ENCODE measurements at places on chromosomes 16 and 17. TPM values are rescaled to one million over a fixed set of nuclear protein-coding genes. Genes with fewer than 3 reads are reported as not detected.
A peak's percentile ranks its signal among the peaks of the same experiment; 100 is the strongest.

GRCh38 chr16:48899500-48899899 is 289.5 kb upstream of the N4BP1 start:
- no peak for DNase-seq
- H3K27me3 ChIP-seq, result no peaks in the 10 kb centered on the region
- no peak overlapping the region for H3K27ac ChIP-seq
- H3K4me3 ChIP-seq, result no peak overlapping the region

Gene DBF4B
- total RNA-seq, result 26.1 TPM

DNA sequence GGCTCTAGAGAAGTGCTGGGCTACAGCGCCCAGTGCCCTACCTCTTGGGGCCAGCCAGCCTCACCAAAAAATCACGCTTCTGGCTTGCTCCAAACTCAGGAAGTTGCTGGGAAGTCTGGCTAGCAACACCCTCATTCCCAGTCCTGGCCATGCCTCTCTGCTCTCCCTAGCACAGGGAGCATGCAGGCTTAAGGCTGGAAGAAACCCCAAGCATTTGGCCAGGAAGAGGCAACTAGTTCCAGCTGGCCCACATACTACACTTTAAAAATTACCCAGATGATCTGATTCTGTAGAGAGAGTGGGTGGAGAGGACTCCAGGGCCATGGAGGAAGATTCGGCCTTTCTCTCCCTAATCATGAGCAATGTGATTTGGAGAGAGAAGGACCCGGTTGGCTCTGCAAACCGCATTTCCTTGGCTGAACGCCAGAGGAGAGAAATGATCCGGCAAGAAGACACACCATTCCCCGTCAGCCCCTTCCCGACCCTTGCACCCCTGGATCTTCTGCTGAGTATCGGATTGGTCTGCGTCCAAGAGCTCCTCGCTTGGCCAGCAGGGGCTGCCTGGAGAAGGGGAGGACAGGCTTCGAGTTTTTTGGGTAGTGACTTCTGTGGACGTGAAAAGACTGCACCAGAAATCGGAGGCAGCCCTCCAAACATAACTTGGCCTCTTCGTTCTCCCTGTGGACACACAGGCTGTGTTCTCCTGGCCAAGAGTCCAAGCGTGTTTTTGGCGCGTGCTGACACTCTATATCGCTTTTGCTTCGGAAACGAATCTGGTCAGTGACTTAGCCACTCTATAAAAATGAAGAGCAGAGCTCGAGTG is 406.3 kb downstream of the WWOX start:
- no peak overlapping the region for H3K27ac ChIP-seq
- H3K36me3 ChIP-seq, result no peaks in the 10 kb centered on the region
- no peaks in the 10 kb centered on the region for H3K4me1 ChIP-seq
- DNase-seq, result peak; percentile 53
- H3K27me3 ChIP-seq, result no peaks in the 10 kb centered on the region

DNA sequence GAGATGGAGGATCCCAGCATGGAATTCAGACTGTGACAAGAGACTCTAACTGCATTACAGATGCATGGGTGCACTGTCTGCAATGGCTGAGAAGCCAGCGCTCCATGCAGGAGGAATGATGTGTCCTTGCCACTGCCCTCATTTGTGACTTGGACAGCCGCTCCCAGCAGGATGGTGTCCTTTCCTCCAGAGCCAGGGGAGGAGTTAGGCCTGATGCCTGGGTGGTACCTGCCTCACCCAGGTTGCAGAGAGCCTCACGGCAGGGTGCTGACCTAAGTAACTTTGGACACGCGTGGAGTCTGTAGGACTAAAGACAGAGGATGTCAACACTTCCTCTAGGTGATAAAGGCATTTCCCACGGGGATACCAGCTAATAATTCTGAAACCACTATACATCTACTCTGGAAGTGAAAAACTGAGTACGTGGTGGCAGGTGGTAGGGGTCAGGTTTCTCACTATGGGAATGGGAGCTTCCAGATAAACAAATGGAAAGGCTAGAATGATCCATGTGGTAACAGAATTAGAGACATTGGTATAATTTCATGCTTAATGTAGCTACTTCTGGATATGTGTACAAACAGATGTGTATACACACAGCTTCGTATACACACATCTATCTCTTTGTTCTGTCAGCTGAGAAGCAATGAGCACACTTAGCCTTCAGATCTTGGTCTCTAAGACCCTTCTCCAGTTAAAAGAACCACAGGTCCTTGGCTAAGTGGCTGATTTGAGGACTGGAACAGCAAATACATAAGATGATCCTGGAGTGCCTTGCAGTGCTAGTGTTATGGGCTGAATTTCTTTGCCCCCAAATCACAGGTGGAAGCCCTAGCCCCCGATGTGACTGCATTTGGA is 13.7 kb upstream of the CSNK1D start:
- H3K27me3 ChIP-seq, result no peaks in the 10 kb centered on the region
- no peak overlapping the region for H3K4me3 ChIP-seq
- H3K27ac ChIP-seq, result no peak overlapping the region
- H3K4me1 ChIP-seq, result no peaks in the 10 kb centered on the region
- H3K36me3 ChIP-seq, result no peaks in the 10 kb centered on the region

DNA sequence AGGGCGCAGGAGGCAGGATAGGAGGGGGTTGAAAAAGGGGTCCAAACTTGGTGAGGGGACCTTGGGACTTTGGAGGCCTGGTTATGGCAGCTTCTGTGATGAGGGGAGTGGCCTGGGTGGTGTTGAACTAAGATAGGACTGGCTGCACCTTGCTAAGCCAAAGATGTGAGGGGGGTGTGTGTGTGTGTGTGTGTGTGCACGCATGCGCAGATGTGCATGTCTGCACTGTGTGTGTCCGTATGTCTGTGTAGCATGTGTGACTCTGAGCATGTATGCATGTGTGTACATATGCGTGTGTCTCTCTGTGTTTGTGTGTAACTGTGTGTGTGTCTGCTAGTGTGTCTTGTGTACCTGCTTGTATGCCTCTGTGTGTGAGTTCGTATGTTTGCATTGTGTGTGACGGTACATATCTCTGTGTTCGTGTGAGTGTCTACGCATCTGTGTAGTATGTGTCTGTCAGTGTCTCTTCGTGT is 4.1 kb downstream of the SLC16A5 start:
- no peak overlapping the region for H3K27ac ChIP-seq
- no peak for DNase-seq
- H3K4me3 ChIP-seq, result no peak overlapping the region

GRCh38 chr17:79146562-79146961 is 71.9 kb downstream of the ENGASE start:
- no peak overlapping the region for H3K4me3 ChIP-seq
- no peak for DNase-seq
- no peaks in the 10 kb centered on the region for H3K4me1 ChIP-seq
- no peaks in the 10 kb centered on the region for H3K27me3 ChIP-seq
- no peaks in the 10 kb centered on the region for H3K36me3 ChIP-seq

DNA sequence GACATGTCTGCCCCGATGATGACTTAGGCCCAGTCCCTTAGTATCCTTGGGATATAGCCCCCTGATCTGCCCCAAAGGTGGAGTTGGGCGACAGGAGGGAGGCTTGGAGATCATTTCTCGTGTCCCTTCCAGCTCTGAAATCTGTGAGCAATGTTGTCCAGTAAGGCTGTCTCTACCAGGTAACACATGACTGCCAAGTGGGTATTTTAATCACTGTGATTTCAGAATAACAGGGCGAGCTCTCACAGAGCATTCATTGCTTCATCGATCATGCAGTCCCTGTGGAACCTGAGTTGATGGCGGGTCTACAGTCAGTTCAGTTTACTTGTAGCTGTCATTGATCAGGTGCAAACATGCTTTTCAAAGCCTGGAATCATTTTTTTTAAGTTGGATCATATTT is 39.2 kb downstream of the KSR1 start:
- H3K27ac ChIP-seq, result no peak overlapping the region
- no peaks in the 10 kb centered on the region for H3K27me3 ChIP-seq
- no peak for DNase-seq
- H3K36me3 ChIP-seq, result peaks cover 19% of the 10 kb centered on the region
- H3K4me3 ChIP-seq, result no peak overlapping the region
- peaks cover 28% of the 10 kb centered on the region for H3K4me1 ChIP-seq

Gene TMC6
- total RNA-seq, result 86.8 TPM

- no peaks in the 10 kb centered on the region for H3K27me3 ChIP-seq
- H3K4me1 ChIP-seq, result peaks cover 3% of the 10 kb centered on the region
- peaks cover 32% of the 10 kb centered on the region for H3K36me3 ChIP-seq
- no peak overlapping the region for H3K4me3 ChIP-seq
- H3K27ac ChIP-seq, result no peak overlapping the region
Observed at GRCh38 chr16:52538511-52538910, 8.4 kb downstream of the TOX3 start.

Gene ZDHHC1
- total RNA-seq, result 3.0 TPM

DNA sequence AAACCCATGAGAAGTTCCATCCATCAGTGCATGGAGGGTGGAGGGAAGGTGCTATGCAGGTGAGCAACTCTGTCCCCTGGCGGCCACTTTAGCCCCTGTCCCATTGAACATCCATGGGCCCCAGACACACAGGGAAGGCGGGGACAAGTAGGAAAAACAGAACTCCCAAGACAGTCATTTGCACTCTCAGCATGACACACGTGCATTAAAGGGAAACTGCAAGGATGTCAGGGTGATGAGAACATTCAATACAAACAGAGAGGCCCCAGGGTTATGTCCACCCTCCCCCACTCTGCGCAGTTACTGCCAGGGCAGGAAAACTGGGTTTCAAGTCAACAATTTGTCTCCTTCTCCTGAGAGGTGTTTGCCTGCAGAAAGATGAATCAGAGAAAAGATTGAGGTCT is 44.0 kb upstream of the AKTIP start:
- H3K27me3 ChIP-seq, result peaks cover 6% of the 10 kb centered on the region
- no peaks in the 10 kb centered on the region for H3K36me3 ChIP-seq
- no peak overlapping the region for H3K4me3 ChIP-seq
- peak; percentile 71 for DNase-seq
- no peak overlapping the region for H3K27ac ChIP-seq
- H3K4me1 ChIP-seq, result no peaks in the 10 kb centered on the region

- no peaks in the 10 kb centered on the region for H3K27me3 ChIP-seq
- H3K4me1 ChIP-seq, result peaks cover 5% of the 10 kb centered on the region
- no peak overlapping the region for H3K27ac ChIP-seq
- H3K4me3 ChIP-seq, result peak overlapping the region; percentile 81
- DNase-seq, result peak; percentile 78
Observed at GRCh38 chr17:35089586-35090296, 26.2 kb upstream of the RFFL start.

DNA sequence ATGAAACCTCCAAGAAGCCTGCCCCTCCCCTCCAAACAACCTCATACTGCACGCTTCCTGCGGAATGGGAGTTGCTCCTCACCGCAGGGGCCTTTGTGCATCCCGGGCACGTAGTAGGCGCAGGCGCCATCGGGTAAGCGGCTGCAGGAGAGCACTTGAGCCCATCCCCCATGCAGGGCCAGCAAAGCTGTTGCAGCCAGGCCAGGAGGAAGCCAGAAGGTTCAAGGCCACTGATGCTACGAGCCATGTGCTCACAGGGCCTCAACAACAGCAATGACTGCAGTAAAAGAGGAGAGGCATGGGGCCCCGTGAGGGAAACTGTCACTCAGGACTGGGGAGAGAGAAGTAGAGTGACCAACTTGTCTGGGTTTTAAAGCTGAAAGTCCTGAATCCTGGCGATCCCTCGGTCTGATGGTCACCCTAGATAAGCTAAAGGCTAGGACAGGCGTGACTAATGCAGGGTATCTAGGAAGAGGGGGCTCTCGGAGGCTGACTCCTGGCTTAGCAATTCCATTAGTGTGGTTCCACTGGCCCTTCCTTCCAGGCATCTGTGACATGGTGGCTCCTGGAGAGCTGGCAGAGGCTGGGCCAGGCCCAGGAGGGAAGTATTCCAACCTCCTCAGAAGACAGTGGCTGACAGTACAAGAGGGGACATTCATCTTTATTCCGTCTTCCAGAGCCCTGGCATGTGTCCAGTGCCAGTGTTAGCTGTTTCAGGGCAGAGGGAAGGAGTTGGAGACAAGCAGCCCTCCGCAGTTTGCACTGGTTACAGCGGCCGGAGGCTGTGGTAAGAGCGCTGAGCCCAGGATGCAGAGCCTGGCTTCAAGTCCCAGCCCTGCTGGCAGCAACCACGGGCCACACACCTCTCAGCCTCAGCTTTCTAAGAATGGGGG is 20.8 kb downstream of the GOSR2 start:
- peak; percentile 77 for DNase-seq
- peak overlapping the region; percentile 35 for H3K4me3 ChIP-seq
- H3K27me3 ChIP-seq, result no peaks in the 10 kb centered on the region
- no peaks in the 10 kb centered on the region for H3K4me1 ChIP-seq
- no peak overlapping the region for H3K27ac ChIP-seq

- no peak overlapping the region for H3K4me3 ChIP-seq
- no peak overlapping the region for H3K27ac ChIP-seq
- no peaks in the 10 kb centered on the region for H3K27me3 ChIP-seq
- H3K4me1 ChIP-seq, result peaks cover 8% of the 10 kb centered on the region
- DNase-seq, result peak; percentile 75
Observed at GRCh38 chr17:49459401-49459984, 35.6 kb upstream of the NGFR start.

GRCh38 chr16:22816475-22816874 is 2.5 kb downstream of the HS3ST2 start:
- H3K27ac ChIP-seq, result no peak overlapping the region
- no peak for DNase-seq
- H3K36me3 ChIP-seq, result no peaks in the 10 kb centered on the region
- H3K4me1 ChIP-seq, result no peaks in the 10 kb centered on the region
- peaks cover 9% of the 10 kb centered on the region for H3K27me3 ChIP-seq

- DNase-seq, result no peak
- no peak overlapping the region for H3K27ac ChIP-seq
- peaks cover 3% of the 10 kb centered on the region for H3K4me1 ChIP-seq
- H3K36me3 ChIP-seq, result peaks cover 6% of the 10 kb centered on the region
- no peaks in the 10 kb centered on the region for H3K27me3 ChIP-seq
- no peak overlapping the region for H3K4me3 ChIP-seq
Observed at GRCh38 chr17:13311306-13311705, 290.4 kb downstream of the HS3ST3A1 start.

GRCh38 chr17:33438139-33438538 is 145.0 kb upstream of the ASIC2 start:
- 0 out of 3 replicates have a peak, but pooled peaks cover 2% of the 10 kb centered on the region for H3K36me3 ChIP-seq
- H3K27me3 ChIP-seq, result no peaks in the 10 kb centered on the region
- H3K4me3 ChIP-seq, result no peak overlapping the region
- no peak for DNase-seq
- H3K27ac ChIP-seq, result no peak overlapping the region

Gene CDIP1
- 49.7 TPM for total RNA-seq

GRCh38 chr17:17120294-17120693 is 78.0 kb downstream of the MPRIP start:
- H3K36me3 ChIP-seq, result no peaks in the 10 kb centered on the region
- H3K27ac ChIP-seq, result no peak overlapping the region
- no peaks in the 10 kb centered on the region for H3K4me1 ChIP-seq
- H3K27me3 ChIP-seq, result no peaks in the 10 kb centered on the region
- DNase-seq, result no peak

GRCh38 chr16:58211846-58212245 is 13.9 kb upstream of the CSNK2A2 start:
- H3K27ac ChIP-seq, result no peak overlapping the region
- no peaks in the 10 kb centered on the region for H3K4me1 ChIP-seq
- no peaks in the 10 kb centered on the region for H3K27me3 ChIP-seq
- H3K4me3 ChIP-seq, result no peak overlapping the region

- H3K4me1 ChIP-seq, result peaks cover 4% of the 10 kb centered on the region
- DNase-seq, result no peak
- no peaks in the 10 kb centered on the region for H3K36me3 ChIP-seq
- no peaks in the 10 kb centered on the region for H3K27me3 ChIP-seq
- H3K4me3 ChIP-seq, result peak overlapping the region; percentile 51
- H3K27ac ChIP-seq, result no peak overlapping the region
Observed at GRCh38 chr17:2709183-2709661, 2.3 kb downstream of the CLUH start.

- H3K4me1 ChIP-seq, result no peaks in the 10 kb centered on the region
- no peak overlapping the region for H3K4me3 ChIP-seq
- H3K36me3 ChIP-seq, result peaks cover 56% of the 10 kb centered on the region
- no peak overlapping the region for H3K27ac ChIP-seq
Observed at GRCh38 chr17:78798695-78799559, 16.9 kb upstream of the CYTH1 start.

GRCh38 chr17:40106760-40107521 is 6.6 kb upstream of the NR1D1 start:
- H3K4me1 ChIP-seq, result peaks cover 27% of the 10 kb centered on the region
- DNase-seq, result peak; percentile 46
- no peak overlapping the region for H3K27ac ChIP-seq
- peak overlapping the region; percentile 26 for H3K4me3 ChIP-seq
- peaks cover 2% of the 10 kb centered on the region for H3K27me3 ChIP-seq
